ENCODE measurements at places on chromosomes 4 and X.

GRCh38 chr4:122914292-122914904 lies 8.0 kb downstream of the NUDT6 start:
- no peak for DNase-seq

- DNase-seq: peak; percentile 80
Measured at GRCh38 chrX:129577473-129577872, 37.4 kb downstream of the OCRL start.

GRCh38 chr4:3572363-3572762 lies 40.1 kb upstream of the LRPAP1 start:
- no peak for DNase-seq

DNA sequence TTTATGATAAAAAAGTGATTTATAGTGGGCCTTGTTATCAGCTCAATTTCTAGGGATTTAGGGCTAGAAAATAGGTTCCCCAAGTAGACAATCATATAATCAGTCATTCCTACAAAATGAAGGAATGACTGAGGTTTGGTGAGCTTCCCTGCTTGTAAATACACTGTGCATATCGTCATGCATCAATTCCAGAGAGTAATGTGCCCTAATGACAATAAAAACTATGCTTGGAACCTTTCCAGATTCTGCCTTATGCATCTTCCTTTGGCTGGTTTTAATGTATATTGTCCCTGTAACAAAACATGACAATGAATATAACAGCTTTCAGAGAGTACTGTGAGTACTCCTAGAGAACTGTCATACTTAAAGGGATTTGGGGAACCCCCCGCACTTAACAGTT lies 1310.9 kb downstream of the PCDH7 start:
- DNase-seq: no peak

DNA sequence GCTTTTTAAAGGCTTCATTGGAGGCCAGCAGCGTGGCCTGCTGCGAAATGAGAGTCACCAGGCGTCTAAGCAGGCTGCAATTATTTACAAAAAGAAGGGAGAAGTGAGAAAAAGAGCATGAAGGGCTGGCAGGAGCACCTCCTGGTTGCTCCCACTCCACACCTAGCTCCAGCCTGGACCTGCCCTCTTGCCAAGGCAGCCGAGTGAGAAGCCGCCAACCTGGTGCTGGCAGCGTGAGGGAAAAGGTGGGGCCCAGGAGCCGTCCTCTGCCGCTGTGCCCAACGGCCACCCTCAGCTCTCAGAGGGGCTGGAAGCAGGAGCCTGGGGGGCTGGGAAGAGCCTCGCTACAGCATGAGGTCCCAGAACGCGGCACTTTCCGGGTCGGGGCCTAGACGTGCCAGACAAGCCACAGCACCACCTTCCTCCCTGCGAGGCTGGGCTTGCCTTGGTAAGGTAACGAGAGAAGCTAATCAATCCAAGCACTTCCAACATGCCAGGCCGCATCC lies 16.3 kb downstream of the SLC6A8 start:
- DNase-seq: no peak

DNA sequence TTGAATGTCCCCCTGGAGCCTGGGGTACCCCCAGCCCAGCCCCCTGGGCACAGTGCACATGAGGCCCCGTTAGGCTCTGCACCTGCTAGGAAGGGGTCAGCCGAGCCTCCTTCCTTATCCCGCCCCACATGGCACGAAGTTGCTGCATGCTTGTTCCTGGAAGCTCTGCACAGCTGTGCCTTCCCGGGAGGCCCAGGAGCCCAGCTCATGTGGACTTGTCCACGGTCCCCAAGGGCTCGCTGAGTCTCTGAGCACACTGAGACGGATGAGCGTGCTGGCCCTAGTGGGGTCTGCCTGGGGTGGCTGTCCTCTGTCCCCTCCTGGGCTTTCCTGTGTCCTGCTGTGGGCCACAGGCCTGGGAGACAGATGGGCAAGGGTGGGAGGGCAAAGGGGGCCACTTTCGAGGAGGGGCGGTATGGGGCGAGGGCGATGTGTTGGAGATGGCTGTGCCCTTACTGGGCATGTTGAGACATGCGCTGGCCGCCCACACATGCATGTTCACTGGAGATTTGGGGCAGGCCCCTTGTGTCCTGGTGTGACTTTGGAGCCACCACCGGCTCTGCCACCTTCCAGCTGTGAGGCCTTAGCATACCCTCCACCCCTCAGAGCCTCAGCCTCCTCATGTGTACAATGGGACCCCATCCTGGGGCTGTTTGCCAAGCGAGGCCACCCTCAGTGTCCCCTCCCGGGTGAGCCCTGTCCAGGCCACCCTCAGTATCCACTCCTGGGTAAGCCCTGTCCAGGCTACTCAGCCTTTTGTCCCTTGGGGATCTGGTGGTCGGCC lies 237.6 kb downstream of the AFAP1 start:
- no peak for DNase-seq

DNA sequence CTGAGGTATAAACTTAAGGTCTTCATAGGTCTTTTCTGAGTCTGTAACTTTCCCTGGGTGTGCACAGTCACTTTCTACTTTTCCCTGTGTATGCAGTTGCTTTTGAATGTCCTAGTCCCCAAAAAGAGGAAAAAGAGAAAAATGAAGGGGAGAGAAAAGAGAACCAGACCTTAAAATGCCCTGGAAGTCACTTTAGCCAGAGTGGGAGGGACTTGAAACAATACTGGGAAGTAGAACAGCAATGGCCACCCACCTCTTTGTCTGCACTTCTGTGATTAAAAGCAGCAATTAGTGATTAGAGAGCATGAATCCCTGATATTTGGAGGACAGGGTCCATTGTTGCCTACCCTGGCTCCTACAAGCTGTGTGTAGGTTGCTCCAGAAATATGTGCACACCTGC lies 36.1 kb downstream of the ZCCHC13 start:
- DNase-seq: no peak

GRCh38 chr4:138736362-138736761 lies 279.2 kb upstream of the NOCT start:
- peak; percentile 19 for DNase-seq

DNA sequence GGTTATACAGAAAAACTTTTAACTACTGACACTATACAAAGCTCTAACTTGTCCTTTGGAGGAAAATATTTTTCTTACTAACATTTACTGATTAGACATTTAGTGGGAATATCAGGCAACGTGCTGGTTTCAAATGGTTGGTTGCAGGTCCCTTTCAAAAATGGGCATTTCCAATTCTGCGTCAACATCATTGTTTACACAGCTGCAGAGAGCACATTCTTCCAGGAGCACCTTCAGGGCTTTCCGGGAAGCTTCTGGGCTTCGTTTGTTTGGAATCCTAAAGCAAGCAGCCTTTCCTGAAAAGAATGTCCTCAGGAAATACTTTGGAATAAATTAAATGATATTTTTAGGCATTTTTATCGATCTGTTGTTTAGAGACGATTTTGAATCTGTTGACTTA lies 289.7 kb downstream of the TRIML1 start:
- DNase-seq: no peak

GRCh38 chrX:1767026-1767425 lies 152.2 kb downstream of the ASMT start:
- no peak for DNase-seq

- peak; percentile 17 for DNase-seq
Measured at GRCh38 chr4:103786014-103786413, 66.2 kb upstream of the TACR3 start.

DNA sequence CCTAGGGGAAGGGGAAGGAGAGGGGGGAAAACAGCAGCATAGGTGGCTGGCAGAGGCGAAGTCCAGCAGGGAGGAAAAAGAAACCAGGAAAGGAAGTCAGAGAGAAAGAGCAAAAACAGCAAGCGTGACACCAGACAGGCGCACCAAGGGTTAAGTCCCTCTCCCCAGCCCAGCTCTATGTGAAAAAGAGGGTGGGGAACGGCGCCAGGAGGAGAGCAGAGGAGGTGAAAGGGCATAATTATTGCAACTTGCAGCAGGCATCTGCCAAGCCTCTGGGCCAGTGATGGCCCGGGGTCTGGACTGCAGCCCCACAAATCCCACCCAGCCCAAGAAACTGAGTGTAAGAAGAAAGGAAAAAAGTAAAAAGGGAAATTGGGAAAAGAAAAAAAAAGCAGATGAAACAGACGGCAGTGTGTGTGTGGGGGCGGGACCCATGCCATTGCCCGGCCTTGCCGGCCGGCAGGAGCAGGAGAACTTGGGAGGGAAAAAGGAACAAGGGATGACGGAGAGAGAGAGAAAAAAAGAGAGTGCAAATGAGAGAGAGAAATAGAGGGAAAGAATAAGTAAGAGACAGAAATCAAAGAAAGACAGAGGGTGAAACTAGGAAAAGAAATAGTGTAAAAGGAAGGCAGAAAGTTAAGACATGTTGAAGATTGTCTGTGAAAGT lies 14.1 kb upstream of the RHOXF2 start:
- peak; percentile 13 for DNase-seq

DNA sequence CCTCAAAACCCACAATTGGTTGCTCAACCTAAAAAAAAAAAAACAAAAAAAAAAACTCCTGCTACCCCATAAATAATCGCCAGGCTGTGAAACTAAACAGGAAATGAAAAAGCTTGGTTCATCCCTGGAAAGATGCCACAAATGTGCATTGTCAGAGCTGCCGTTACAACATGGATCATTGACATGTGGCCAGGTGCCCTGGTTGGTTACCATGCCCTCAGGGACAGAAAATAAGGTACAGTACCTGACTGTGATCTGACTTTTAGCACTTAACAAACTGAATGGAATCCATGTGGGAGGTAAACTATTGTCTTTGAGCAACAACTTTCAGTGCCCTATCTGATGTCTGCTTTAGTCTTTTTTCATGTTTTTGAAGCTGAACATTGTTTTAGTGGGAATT lies 118.0 kb upstream of the RPL34 start:
- no peak for DNase-seq

DNA sequence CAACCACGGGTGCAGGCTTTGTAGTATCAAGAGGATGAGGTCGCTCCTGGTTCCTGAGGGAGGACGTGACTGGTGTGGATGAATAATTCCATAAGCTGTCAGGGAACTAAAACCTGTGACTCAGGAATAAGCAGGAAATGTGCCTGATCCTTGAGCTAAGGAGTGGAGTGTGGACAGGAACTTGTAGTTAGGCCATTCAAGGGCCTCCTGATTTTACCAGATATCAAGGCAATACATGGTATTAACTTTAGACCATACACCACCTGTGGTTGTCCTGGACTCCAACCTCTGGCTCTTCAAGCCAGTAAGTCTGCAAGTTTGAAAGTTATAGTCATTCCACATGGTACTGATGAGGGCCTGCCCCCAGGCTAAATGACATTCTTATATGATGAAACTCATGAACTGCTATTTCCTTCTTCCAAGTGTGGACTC lies 12.1 kb upstream of the ING2 start:
- peak; percentile 71 for DNase-seq

GRCh38 chr4:99824070-99824599 lies 7.5 kb downstream of the DAPP1 start:
- DNase-seq: no peak

- no peak for DNase-seq
Measured at GRCh38 chrX:72305286-72306084, at the start of gene CITED1. Gene CITED1, minus strand, starts transcription at chrX:72305914. Its CDS starts 3,045 bp downstream, at chrX:72302869.

DNA sequence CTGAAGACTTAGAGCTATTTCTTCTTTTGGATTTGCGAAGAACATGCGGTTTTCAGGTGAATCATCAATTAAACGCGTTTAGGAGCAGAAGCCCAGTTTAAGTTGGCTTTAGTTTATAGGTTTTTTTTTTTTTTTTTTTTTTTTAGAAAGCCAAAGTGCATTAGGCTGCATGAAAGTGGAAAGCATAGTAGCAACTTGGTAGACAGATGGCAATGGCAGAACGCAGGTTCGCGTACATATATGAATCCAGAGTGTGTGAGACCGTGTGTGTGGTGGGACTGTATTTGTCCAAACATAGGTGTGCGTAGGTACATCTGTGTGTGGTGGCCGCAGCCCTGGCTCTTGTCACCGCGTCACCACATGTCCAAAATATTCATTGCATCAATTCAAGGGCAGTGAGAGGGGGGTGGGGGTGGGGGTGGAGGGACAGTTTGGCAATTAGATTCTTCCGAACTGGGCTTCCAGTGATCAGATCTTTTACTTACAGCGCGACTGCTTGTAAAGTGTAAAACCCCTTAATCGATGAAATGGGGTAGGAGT lies 901 bp downstream of the JADE1 start:
- peak; percentile 18 for DNase-seq

DNA sequence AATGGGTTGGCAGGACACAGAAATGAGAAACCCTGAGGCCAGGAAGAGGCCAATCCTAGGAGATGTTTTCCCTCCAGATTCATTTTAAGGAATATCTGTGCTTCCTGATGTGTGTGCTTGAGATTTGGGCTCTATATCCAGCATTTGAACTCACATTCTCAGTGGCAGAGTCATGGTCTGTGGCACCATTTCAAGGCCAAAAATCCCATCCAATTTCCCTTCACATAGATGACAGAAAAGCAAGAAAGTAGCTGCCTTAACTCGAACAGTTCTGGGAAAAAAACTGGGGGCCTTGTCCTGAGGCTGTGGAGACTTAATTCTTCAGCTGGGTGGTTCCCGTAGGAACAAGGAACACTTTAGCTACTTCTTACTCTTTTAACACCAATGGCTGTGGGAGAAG lies 27.4 kb downstream of the TAF7L start:
- peak; percentile 21 for DNase-seq

- no peak for DNase-seq
Measured at GRCh38 chrX:71550578-71550977, 17.7 kb downstream of the OGT start.
